ENCODE measurements at places on chromosomes 1 and 21.

- DNase-seq: no peak
Measured at GRCh38 chr1:114061121-114061830, 82.0 kb downstream of the OLFML3 start.

DNA sequence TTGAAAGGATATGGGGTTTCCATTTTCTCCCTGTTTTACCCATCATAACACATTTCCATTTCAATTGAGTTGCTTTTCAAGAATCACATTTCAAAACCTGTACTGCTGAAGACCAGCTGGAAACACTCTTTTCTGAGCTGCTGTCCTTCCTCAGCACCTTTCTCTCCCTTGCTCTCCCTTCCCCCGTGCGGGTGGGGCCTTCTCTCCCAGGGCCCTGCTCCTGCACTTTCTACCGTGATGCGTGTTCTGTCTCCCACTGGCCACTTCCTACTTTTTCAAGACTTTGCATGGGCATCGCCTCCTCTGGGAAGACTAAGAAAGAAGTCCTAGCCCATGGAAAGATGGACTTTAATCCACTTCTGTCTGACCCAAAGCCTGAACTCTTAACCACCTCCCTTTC, 390.4 kb downstream of the PTPRU start:
- DNase-seq: no peak

DNA sequence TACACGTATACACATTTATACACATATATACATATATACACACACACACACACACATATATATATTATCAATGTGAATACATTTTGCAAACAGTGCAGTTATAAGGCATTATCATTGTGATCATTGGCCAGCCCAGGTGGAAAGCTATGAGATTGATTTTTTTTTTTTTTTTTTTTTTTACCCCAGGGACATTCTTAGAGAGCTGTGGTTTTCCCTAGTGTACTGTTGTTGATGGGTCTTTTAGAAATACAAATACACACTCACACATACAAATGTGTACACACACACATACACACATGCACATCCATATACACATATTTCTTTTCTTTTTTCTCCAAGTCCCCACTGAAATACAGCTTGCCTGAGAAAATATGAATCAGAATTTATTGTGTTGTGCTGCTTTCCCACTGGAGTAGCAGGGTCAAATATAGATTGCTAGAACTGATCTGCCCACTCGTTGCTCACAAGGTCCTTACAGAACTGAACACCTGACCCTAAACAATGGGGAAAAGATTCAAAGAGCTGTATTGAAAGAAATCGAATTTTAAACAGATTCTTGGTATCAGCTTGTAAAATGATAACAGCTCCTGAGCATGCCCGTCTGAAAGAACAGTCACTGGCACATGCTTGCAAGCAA, 325.6 kb downstream of the OMA1 start:
- no peak for DNase-seq

DNA sequence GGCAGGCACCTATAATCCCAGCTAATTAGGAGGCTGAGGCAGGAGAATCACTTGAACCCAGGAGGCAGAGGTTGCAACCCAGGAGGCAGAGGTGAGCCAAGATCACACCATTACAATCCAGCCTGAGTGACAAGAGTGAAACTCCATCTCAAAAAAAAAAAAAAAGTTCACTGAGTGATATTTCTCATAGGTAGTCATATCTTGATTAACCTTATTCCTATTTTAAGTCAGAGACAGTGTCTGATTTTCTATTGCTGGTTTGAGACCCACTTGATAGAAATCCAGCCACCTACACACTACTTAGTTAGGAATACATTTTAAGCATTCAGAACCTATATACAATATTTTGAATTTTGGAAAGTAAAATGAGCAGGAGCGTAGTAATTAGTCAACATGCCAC, 357.4 kb upstream of the ADGRL2 start:
- DNase-seq: no peak

DNA sequence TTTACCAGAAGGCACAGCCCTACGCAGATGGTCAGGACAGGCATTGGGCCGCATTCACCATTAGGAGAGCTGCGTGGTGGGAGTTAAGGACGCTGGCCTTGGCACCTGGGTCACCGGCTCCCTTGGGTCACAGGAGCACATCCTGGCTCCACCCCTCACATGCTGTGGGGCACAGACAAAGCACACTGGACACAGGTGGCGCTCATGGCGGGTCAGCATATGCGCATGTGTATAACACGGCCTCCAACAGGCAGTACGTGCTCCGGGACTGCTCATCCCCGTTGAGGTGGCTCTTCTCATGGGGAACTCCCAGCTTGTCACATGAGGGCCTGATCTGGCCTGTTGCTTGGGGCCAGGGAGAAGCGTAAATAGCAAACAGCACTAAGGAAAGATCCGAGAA, 25.0 kb downstream of the PGBD5 start:
- no peak for DNase-seq

DNA sequence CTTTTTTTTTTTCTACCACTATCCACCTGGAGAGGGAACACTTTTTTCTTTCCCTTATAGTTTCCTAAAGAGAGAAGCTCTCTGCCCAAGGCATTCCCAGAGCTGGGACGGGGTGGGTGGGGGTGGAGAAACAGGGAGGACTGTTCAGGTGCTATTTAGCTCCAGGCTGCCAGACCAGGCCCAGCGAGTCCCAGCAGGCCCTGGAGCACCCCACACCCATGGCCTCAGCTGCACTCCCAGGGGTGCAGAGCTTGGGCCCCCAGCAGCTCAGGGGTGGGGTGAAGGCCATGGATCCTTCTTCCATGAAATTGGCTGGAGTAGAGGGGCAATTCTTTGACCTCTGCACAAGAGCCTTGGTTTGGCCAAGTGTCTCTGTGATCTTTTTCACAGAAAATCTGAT, 4.1 kb downstream of the ETV3L start:
- DNase-seq: no peak

GRCh38 chr1:52976183-52977035, 49.3 kb downstream of the SCP2 start:
- no peak for DNase-seq

- no peak for DNase-seq
Measured at GRCh38 chr1:154759196-154759595, 110.9 kb downstream of the KCNN3 start.

GRCh38 chr1:65490231-65491009, 70.0 kb downstream of the LEPR start:
- DNase-seq: no peak

DNA sequence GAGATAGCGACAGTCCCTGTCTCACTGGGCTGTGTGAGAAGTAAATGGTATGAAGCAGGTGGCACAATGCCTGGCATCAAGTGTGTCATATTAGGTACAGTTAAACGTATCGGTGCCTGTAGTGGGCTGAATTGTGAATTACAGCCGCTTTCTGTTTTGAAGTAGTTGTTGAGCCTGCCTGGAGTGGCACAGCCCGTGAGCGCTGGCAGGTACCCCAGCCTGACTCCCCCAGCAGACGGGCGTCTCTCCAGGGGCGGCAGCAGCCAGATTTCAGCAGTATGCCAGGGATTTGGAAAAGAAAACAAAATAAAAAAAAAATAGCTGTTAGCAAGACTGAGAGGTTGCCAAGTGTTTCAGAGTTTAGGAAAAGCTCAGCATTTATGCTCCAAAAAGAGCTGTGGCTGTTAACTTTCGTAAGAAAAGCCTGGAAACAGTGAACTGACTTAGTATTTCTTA, 26.6 kb upstream of the GPR153 start:
- DNase-seq: peak; percentile 72

DNA sequence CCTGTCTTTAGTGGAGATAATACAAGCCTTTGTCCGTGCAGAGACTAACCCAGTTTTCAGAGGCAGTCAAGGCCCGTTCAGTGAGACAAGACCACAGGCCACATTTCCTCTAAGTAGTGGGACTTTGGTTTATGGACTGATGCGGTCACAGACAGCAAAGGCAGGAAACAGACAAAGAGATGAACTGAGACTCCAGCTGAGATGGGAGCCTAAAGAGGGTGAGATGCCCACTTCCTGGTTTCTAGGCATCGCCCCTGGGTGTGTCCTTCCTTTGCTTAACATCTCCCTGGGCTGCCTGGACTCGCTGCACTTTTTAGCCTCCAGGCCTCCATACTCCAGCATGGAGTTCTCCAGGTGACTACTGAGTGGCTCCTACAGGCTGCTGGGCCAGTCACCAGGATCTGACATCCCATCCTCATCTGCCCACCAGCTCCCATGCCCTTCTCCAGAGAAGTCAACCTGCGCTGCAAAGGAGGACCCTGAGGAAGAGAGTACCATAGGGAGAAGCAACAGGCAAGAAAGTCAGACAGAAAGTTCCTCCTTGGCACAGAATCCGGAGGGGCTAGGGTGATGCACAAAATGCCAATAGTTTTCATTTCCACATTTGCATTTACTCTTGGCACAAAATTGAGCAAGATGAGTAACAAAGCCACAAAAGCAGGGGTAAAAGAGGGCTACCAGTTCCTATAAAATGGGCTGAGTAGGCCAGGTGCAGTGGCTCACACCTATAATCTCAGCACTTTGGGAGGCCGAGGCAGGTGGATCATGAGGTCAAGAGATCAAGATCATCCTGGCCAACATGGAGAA, 15.1 kb downstream of the THEMIS2 start:
- DNase-seq: no peak

- no peak for DNase-seq
Measured at GRCh38 chr1:6171548-6172124, 8.5 kb downstream of the CHD5 start.

DNA sequence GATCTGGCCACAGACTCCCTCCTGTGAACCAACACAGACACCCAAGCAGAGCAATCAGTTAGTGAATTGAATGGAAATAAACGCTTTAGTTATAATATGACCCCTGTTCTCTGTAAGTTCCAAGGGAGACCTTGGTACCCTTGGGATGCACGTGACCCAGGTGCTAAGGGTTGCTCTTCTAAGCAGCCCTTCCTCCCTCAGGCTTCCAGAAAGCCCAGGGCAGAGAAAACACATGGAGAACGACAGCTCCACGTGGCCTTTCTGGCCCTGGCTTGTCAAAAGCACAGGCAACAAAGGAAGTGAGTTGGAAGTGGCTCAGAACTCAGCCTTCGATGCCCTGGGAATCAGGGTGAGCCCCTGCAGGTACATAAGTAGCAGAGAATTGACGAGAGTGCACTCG, 57.4 kb downstream of the LACTBL1 start:
- no peak for DNase-seq

DNA sequence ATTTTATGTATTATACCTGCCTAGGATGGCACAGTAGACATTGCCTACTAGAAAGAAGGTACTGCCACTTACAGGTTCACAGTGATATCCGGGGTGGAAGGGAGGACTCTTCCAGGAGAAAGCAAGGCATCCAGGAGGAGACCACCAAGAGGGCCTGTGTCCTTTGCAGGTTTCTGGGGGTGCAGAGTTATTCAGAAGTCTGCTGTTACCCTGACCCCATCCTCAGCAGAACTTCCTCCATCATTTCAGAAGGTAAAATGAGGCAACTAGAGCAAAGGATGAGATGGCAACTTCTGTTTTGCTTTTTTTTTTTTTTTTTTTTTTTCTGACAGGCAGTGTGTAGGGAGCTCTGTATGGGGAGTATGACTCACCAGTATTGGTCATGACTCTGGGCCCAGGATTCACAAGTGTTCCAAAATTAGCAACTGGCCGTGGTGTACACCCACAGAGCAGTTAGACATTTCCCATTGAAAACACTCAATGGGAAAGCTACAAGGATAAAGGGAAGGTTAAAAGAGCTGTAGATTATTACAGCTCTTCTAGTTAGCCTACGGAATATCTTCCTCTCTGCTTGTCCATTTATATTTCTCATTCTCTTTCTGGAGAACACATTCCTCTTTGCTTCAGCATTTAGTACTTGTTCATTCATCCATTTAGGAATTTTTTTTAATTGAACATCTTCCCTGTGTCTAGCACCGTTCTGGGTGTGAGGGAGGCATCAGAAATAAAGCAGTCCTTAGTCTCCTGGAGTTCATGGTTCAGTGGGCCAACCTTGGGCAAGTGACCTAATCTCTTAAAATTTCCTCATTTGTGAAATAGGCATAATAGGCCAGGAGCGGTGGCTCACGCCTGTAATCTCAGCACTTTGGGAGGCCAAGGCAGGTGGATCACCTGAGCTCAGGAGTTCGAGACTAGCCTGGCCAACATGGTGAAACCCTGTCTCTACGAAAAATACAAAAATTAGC, 50.5 kb upstream of the PPP2R5A start:
- no peak for DNase-seq

DNA sequence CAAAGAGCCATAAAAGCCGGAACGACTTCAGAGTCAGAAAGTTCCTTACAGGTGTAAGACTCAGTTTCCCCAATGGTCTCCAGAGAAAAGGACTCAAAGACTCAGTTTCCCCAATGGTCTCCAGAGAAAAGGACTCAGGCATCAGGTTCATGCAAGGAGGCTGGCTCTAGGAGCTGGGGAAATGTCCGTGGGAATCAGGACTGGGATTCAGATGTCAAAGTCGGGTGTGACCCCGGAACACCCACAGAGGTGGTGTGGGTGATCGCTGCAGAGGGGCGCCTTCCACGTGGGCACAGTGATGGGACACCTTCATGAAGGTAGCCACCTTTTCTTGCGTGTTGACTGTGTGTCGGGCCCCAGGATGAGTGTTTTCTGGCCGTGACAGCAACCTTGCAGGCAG, 340.8 kb downstream of the NPHP4 start:
- no peak for DNase-seq

DNA sequence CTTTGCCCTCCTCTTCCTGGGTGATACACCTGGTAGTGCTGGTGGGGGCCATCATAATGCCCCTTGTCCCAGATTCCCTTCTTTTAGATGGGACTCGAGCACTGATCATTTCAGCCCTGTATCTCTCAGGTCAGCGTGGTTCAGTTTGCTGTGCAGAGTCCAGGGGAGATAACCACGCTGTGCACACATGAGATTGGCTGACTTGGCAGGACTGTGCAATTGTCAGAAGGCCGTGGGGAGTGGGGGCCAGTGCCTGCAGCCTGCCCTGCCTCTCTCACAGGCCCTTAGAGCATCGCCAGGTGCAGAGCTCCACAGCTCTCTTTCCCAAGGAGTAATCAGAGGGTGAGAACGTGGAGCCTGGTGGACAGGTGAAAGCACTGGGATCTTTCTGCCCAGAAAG, 15.2 kb downstream of the EPHX1 start:
- DNase-seq: no peak

- no peak for DNase-seq
Measured at GRCh38 chr1:117636637-117637425, 31.0 kb downstream of the TENT5C start.
